ENCODE measurements at places on chromosomes 12 and 14.

DNA sequence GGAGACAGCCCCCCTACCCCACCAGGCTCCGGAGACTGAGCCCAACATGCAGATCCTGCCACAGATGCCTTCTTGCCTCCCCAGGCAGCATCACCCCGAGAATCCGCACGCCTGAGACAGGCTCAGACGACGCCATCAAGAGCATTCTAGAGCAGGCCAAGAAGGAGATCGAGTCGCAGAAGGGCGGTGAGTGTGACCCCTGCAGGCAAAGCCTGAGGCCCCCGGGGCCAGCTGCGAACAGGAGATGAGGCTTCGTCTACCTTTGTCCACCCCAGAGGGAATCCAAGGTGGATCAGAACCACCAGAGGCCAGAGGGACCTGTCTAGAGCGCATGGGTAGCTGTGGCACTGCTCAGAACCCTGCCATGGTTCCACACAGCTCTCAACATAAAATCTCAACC, 56.9 kb downstream of the PHETA1 start:
- no peak for DNase-seq

GRCh38 chr14:55580470-55581341, 699 bp downstream of the KTN1 start:
- DNase-seq: no peak

DNA sequence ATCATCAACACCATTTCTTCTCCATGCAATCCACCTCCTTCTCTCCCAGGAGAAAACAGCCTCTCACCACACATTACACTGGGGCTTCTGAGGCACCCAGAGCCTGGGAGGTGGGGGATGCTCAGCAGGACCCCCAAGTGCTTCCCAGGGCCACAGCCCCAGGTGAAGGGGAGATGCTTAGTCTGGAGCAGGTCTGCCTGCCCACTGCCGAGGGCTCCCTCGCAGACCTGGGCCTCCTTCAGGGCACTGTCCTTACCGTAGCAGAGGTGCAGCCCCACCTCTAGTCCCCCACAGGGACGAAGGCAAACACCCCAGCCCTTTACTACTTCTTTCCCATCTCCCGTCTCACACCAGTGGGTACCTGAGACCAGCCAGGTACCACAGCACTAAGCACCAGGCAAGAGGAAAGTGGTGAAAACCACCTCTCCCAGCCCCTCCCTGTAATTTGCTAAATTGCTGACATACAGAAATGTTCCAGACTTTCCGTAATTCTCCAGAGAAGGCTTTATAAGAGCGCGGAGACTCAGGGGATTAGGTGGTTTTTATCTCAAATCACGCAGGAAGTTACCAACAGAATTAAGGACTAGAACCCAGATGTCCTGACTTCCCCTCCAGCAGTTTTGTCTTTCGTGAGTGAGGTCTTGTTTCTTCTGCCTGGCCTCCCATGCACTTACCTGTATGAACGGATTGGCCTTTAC, 59.0 kb downstream of the PLEKHG3 start:
- no peak for DNase-seq

- no peak for DNase-seq
These were observed 49.4 kb downstream of the SLC25A47 start for GRCh38 chr14:100372357-100373048.

- DNase-seq: no peak
These were observed 211.0 kb upstream of the GARIN6 start for GRCh38 chr12:99436584-99436983.

DNA sequence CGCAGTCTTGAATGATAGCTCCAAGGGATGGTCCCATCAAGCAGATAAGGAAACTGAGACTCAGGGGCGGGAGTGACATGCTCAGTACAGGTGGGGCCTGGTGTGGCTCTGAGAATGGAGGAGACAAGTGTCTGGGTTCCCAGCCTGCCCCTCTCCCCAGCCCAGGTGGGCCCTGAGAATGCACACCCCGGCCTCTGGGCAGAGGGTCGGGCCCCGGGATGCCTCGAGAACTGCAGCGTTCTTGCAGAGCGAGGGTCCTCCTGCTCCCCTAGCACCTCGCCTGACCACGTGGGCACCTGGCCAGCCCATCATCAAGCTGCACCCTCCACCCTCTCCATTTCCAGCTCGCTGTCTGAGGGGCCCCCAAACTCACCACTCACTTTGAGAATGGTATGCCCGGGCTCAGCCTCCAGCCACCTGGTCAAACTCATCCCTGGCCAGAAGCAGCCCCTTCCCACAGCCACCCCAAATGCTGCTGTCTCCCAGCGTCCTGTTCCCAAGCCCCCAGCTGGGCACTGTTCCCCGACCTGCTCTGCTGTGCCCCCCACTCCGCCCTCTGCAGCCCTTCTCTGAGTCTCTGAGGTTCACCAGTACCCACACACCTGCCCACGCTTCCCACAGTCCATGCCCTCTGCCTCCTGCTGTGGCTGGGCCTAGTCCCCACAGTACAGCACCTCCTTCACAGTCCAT, 44.3 kb downstream of the CYP46A1 start:
- no peak for DNase-seq

GRCh38 chr12:121801595-121802484, 2.0 kb upstream of the SETD1B start:
- DNase-seq: no peak

DNA sequence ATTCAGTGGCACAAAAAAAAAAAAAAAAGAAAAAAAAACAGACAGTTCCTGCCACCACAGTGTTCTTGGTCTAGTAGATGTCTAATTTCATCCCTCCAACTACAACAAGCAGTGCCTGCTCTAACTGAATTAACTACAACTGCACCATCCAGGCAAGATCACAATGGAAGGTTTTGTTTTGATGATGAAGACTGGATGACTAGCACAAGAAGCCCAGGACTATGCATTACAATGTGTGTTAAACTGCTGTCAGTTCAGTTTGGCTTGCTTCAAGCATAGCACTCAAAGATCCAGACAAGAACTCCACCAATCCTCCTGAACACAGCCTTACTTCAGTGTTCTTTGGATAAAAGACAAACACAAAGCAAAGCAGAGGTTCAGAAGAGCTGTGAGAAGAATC, 279.9 kb downstream of the GRIN2B start:
- no peak for DNase-seq

DNA sequence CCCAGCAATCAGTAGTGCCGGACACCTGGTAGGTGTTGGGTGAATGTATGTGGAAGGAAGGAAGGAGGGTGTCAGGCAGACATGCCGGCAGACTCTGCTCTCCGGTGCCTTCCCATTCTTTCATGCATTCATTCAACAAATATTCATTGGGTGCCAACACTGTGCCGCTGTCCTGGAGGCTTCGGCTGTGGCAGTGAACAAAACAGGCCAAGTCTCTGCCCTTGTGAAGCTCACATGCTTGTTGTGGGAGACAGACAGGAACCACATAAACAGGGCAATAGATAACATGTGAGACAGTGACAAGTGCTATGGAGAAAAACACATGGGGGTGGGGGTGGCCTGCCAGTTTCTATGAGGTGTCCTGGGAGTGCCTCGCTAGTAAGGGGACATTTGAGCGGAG, 56.5 kb upstream of the ATF1 start:
- no peak for DNase-seq

Measured in H1 (cell line).